ENCODE measurements at places on chromosomes 3 and 15. TPM values are rescaled to one million over a fixed set of nuclear protein-coding genes. Genes with fewer than 3 reads are reported as not detected.

DNA sequence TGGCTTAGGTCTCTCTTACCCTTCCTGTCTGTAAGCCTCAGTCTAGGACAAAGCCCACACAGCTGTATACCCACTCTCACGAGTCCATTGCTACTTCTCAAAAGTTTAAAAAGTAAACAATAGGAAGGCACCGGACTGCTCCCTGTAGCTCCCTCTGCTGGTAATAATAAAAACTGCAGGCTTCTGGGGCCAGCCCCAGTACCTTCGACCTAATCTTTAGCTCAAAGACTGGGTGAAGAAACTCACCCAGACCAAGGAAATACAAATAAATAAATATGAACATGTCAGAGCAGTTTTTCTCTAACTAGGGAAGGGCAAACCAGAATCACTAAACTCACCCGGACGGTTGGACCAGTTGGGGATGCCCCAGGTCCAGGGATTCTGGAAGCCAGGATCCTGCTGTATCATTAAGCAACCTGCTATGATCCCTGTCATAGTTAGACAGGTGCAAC is 5.0 kb downstream of the FAM219B start:
- peak; percentile 43 for DNase-seq

- DNase-seq, result no peak
These were observed 92.5 kb downstream of the HMG20A start for GRCh38 chr15:77513226-77513625.

- no peak for DNase-seq
These were observed 99.4 kb downstream of the SH3GL3 start for GRCh38 chr15:83546512-83546888.

DNA sequence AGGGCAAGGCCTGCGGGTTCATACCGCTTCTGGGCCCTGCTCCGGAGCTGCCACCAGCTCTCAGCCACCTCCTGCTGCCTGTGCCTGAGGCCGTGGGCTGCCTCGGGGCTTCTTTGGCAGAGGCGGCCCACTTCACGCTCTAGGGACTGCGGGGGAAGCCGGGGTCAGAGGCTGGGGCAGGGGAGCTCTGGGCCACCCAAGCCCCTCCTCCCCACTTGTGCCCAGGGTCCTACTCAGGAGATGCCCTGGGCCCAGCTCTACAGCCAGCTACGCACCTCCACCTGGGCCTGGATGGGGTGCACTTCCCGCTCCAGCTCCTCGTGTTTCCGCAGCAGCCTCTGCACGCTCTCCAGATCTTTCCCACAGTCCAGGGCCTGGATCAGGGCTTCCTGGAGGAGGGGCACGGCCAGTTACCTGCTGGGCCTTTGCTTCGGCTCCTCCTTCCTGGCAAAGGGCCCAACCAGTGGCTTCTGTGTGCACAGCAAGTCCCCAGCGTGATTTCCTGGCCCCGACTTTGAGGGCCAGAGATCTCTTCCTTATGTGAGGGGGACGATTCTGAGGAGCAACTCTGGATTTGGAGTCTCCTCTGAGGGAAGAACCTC is 24.0 kb downstream of the PLA2G4B start:
- DNase-seq, result peak; percentile 52

DNA sequence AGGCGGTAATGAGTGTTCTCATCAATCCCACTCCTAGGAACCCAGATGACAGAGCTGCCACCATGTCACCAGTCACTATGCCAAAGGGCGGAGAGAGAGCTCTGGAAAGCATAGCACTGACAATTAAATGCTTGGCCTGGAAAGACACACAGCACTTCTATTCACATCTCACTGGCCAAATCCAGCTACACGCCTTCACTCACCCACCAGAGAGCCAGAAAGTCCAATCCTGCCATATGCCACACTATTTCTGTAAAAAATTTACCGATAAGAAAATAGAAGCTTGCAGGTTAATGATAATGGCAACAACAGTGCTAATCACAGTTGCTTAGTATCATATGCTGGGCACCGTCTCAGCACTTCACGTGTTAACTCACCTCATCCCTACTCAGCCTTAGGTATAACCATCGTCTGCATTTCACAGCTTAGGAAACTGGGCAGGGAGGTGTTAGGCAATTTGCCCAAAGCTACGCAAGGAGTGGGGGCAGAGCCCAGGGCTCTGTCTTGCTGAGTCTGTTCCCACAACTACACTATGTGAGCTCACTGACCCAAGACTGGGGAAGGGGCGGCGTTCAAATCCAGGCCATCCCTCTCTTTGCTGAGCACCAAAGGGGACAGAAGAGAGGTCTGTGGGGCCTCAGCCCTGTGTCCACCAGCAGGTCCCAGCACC is 16.5 kb downstream of the KLHL25 start:
- DNase-seq, result peak; percentile 49

- DNase-seq, result no peak
These were observed 161.6 kb upstream of the FRMD4B start for GRCh38 chr3:69547461-69547880.

GRCh38 chr15:60179786-60180391 is 175.8 kb downstream of the FOXB1 start:
- no peak for DNase-seq

GRCh38 chr3:160369784-160370183 is 29.2 kb downstream of the IFT80 start:
- DNase-seq, result no peak

GRCh38 chr15:34952481-34952880 is 17.1 kb downstream of the AQR start:
- DNase-seq, result no peak

GRCh38 chr15:55990998-55991397 is 2.4 kb downstream of the NEDD4 start:
- no peak for DNase-seq

DNA sequence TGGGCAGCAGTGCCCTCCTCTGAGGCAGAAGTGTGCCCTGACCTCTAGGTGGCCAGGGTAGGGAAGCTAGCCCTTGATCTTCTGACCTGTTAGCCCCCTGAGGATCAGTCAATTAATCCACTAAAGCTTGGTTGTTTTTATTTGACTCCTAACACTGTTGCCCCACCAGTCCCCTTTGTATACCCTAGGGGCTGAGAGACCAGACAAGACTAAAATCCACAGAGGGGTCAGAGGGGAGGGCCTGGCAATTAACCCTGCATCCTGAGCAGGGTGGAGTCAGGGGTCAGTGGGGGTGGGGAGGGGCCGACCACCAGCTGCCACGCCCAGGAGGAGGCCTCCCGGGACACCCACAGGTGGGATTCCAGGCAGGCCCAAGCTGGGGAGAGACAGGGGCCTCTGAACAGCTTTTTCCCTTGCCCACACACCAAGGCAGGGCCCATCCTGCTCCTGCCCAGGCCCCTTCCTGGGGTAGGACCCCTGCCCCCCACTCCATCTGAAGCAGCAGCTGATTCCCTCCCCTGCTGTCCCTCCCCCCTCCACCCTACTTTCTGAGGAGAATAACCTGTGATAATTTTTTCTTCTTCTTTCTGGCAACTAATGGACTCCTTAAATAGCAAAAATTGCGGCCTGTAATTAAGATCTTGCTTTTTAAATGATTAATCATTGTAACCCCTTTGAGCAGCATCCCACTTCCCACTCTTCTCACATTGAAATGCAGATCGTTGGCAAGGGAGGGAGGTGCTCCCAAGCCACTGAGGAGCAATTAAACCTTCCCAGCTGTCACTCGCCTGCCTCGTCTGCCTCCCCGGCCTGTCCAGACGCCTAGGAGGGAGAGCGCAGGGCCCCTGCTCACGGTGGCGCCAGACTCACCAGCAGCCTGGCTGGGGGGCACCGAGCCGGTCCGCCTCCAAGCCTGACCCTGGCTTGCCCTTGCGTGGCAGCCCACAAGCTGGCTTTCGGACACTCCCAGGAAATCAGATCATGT is 51.9 kb downstream of the RHCG start:
- no peak for DNase-seq

GRCh38 chr3:190175490-190175889 is 54.8 kb upstream of the P3H2 start:
- DNase-seq, result no peak

DNA sequence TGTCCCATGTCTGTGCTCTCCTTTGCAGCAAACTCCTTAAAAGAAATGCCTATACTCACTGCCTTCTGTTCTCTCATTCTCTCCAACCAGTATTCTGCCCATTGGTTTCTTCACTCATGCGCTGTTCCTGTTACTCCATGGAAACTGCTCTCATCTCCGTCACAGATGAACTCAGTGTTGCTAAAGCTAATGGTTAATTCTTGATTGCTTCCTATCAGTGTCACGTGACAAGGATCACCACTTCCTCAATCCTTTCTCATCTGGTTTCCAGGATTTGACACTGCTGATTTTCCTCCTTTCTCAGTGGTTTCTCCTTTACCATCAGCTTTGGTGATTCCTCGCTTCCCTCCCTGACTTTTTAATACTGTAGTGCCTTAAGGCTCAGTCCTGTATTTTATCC is 2.6 kb downstream of the DPH3 start:
- DNase-seq, result no peak

GRCh38 chr15:42929306-42929848 is 8.8 kb upstream of the TTBK2 start:
- DNase-seq, result no peak

GRCh38 chr15:99561476-99562230 is 4.1 kb upstream of the MEF2A start:
- DNase-seq, result no peak

GRCh38 chr3:143224716-143225115 is 105.1 kb downstream of the CHST2 start:
- no peak for DNase-seq

DNA sequence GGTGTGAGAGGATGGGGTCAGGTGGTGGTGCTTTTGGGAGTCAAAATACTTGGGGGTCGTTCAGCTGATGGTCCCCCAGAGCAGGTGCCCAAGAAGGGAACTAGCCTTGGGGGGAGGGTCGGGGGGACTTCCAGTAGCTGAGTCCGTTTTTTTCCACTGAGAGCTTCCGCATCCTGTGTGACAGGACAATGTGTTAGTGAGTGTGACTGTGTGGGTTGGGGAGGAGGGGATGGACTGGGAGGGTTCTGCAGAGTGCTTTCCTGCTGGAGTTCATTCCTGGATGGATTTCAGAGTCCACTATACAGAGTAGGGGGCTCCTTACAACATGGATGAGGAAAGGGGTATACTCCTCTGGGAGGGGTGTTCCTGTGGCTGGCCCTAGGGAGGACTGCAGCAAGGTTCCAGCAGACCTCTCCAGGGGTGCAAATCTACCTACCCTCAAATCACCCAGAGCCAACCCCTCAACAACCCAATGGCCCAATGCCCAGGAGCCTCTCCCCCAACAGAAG is 601 bp upstream of the HYAL2 start:
- DNase-seq, result no peak

GRCh38 chr15:60591496-60592370 is 112.8 kb upstream of the ICE2 start:
- DNase-seq, result peak; percentile 44

- DNase-seq, result no peak
These were observed 48.1 kb upstream of the TPM1 start for GRCh38 chr15:62994439-62994838.

DNA sequence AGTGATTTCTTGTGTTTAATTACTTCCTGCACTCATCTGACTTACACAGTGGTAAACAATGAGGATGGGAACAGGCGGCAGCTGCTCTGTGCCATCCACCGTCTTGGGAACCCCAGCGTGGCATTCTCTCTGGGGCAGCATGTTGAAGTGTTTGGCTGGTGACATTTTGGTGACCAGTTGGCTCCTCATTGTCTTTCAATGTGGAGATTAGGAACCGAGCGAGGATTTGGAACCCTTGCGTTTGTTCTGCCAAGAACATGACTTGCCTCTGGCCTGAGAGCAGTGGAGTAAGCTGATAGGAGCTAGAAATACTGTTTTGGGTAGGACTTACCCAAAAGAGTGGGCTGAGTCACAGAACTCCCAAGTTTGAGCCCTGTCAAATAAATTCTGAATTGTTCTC is 88.8 kb downstream of the IGF1R start:
- no peak for DNase-seq

- DNase-seq, result no peak
These were observed 31.8 kb downstream of the GSK3B start for GRCh38 chr3:120062474-120062873.

DNA sequence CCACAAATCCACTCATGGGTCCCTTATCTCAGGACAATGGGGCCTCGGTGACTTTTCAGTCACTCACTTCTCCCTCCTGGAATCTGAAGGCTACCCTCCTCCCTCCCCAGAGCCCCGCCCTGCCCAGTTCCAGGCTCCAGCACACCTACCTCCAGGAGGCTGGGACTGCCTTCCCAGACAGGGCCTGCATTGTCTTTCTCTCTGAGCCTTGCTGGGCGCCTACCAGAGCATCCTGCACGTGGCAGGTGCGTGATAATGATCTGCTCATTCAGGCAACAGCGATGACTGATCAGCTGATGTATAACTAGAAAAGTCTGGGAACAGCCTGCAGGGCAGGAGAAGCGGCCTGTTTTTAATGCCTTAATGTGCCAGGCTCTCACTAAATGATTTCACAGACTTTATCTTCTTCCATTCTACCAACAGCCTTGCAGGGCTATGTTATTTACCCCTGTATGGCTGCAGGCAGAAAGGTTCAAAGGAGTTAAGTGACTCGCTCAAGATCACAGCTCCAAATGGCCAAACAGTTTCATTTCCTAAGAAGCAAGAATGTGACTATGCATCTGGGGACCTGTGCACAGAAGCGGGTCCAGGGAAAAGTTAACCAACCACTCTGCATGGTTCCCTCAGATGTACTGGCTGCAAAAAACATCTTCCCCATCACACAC is 6.3 kb downstream of the ADAMTS17 start:
- no peak for DNase-seq

DNA sequence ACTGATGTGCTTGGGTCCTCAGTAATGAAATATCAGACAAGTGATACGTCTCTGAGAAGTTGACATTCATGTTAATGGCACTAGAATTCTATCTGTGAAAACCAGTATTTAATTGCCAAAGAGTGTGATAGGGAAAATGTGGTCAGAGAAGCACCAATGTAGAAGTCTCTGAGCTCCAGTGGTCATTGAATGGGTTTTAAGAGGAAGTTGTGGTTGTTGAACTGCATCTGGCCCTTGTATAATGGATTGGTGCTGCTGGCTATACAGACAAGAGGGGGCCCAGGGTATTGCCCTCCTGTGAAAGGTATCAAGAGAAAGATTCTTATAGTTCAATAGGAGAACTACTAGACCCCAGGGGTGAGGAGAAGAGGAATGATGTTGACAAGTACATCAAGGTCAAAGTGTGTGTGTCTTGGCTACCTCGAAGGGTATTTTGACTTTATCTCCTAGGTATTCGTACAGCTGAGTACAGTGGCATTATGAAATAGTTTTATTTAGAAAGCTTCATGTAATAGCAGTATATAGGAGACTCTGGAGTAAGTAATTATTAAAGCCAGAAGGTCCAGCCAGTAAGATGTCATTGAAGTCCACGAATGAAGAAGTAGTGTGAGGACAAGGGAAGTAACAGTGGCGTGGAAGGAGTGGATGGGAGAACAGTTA is 47.1 kb downstream of the CHD2 start:
- DNase-seq, result no peak

Gene LRRN1
- polyA plus RNA-seq, result 23.3 TPM

Gene SPSB4
- 6.6 TPM for polyA plus RNA-seq

Gene EFCAB12
- 2.6 TPM for polyA plus RNA-seq

Gene SUMF1
- 35.2 TPM for polyA plus RNA-seq

Gene CLSTN2
- polyA plus RNA-seq, result 0.51 TPM

Gene ANKRD34C
- not detected for polyA plus RNA-seq

Gene ATP13A3
- 62.3 TPM for polyA plus RNA-seq

Gene GOLGA8J
- 2.5 TPM for polyA plus RNA-seq

Gene PP2D1
- polyA plus RNA-seq, result 0.83 TPM

Gene RGMA
- polyA plus RNA-seq, result 18.5 TPM

Gene CD200R1L
- not detected for polyA plus RNA-seq

Gene FANCD2OS
- polyA plus RNA-seq, result 0.43 TPM

Gene RTP1
- polyA plus RNA-seq, result not detected

Gene ABI3BP
- 65.2 TPM for polyA plus RNA-seq

Gene PRR20G
- polyA plus RNA-seq, result not detected

All from left lung (tissue), 14 donors.